ENCODE measurements at places on chromosomes 16 and 17.
A peak's percentile ranks its signal among the peaks of the same experiment; 100 is the strongest.

GRCh38 chr16:48172682-48173081 lies 16.9 kb upstream of the ABCC12 start:
- no peak for DNase-seq

GRCh38 chr17:50953831-50954601 lies 87.9 kb upstream of the TOB1 start:
- DNase-seq, result peak; percentile 70

GRCh38 chr16:66746682-66747081 lies 4.7 kb downstream of the DYNC1LI2 start:
- no peak for DNase-seq

DNA sequence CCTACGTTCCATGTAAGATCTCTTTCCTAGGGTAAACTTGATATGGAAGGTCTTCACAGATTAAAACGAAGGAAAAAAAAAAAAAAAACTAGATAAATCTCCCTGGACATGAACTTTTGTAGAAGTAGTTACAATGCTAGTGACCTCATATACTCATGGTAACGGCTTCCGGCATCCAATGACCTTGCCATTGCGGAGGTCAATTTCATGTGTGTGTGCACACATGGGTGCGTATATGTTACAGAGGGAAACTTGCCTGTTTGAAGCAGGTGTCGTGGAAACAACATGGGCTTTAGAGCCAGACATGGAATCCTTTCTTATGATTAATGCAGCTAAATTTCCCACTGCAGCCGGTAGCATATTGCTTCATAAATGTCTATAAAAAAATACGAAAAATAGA lies 435.5 kb downstream of the MAF start:
- no peak for DNase-seq

DNA sequence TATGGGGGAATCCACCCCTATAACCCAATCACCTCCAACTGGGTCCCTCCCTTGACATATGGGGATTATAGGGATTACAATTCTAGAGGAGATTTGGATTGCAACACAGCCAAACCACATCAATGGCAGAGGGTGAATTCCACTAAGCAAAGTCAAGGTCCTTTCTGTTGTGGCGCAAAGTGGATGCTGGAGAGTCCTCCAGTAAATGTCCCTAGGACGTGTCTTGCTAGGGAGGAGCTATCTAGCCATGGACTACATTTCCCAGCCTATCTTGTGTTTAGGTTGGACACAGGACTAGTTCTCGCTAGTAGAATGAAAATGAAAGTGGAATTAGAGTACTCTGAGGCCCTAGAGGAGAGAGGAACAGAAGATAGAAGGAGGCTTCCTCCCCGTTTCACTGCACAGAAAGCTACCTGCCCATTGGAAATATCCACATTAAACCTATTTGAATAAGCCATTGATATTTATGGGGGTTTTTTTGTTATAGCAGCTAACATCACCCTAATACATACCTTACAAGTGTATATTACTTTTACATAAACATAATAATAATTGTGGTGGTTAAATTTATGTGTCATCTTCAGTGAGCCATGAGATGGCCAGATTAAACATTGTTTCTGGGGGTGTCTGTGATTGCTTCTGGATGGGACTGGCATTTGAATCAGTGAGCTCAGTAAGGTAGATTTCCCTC lies 56.7 kb upstream of the ERCC4 start:
- DNase-seq, result no peak

DNA sequence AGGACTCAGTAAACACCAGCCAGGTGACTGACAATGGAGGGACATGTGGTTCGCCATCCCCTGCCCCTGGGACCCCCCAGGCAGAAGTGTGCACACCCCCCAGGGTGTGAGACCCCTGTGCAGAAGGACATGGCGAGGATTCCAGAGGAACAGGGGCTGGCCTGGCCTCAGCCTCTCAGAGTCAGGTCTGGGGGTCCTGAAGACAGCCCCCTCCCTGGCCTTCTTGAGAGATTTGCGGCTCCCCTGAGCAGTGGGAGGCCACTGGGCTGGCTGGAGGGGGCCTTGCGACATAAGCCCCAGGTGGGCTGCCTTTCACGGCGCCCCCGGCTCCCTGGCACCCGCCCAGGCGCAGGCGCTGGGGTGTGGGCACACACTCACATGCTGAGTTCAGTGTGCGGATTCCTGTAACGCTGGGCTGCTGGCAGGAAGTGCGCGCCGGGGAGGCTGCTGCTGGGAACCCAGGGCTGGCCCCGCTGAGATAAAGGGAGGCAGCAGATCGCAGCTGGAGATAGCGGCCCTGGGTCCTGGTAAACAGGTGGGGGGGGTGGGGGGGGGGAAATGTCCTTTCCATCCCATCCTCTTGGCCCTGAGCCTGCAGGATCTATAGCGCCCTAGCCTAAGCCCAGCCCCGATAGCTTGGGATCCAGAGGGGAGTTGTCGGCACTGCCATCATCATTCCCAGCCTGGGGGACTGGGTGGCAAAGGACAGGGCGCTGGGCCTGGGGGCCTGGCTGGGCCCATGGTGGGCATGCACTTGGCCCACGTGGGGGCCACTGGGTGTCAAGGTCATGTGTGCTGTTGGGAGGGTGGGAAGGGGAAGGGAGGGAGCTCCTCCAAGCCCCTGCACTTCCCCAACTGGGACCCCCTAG lies 27.1 kb downstream of the TMEM235 start:
- DNase-seq, result no peak

Data from hindlimb muscle (tissue), 1 donor.